ENCODE measurements at places on chromosomes 7 and 10.

- no peak for DNase-seq
Observed at GRCh38 chr10:102781090-102781920, 37.6 kb downstream of the WBP1L start.

GRCh38 chr7:118104812-118105441 lies 79.0 kb upstream of the LSM8 start:
- no peak for DNase-seq

DNA sequence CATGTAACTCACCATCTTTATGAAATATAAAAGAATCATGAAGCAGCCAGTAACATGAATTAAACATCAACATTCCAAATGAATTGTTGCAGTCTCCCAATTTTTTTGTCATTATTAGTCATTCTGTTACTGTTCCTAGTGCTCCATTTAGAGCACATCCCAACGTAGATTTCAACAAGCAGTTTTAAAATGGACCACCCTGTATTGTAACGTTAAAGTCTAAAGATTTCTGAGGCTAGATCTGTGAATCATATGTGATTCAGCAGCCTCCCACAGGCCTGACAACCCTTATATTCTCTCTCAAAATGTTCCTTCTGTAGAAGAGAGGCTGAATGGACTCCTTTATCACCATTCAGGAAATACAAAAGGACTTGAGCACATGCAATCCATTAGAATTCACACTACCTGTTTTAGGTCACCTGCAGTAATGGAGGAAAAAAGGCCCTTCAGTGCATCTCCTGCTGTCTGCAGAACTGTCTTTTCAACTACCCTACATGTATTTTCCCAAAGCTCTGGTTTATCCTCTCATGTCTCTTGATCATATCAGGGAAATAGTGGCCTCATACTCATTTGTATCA lies 81.4 kb downstream of the CACNA2D1 start:
- no peak for DNase-seq

GRCh38 chr10:22110761-22111160 lies 107.1 kb downstream of the EBLN1 start:
- DNase-seq: no peak

DNA sequence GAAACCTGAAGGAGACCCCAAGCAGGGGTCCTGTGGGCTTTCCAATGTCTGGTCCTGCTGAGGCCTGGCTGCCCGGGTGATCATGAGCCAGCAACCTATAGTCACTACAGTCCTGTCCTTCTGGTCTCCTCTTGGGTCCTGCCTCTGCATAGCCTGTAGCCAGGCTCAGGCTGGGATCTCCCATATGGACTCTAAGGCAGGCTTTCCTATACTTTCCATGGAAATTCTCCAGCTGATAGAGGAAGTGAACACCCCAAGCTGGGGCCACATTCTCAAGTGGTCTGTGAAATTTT lies 26.4 kb downstream of the ANXA8 start:
- no peak for DNase-seq
